ENCODE measurements at places on chromosomes 3 and 15.

DNA sequence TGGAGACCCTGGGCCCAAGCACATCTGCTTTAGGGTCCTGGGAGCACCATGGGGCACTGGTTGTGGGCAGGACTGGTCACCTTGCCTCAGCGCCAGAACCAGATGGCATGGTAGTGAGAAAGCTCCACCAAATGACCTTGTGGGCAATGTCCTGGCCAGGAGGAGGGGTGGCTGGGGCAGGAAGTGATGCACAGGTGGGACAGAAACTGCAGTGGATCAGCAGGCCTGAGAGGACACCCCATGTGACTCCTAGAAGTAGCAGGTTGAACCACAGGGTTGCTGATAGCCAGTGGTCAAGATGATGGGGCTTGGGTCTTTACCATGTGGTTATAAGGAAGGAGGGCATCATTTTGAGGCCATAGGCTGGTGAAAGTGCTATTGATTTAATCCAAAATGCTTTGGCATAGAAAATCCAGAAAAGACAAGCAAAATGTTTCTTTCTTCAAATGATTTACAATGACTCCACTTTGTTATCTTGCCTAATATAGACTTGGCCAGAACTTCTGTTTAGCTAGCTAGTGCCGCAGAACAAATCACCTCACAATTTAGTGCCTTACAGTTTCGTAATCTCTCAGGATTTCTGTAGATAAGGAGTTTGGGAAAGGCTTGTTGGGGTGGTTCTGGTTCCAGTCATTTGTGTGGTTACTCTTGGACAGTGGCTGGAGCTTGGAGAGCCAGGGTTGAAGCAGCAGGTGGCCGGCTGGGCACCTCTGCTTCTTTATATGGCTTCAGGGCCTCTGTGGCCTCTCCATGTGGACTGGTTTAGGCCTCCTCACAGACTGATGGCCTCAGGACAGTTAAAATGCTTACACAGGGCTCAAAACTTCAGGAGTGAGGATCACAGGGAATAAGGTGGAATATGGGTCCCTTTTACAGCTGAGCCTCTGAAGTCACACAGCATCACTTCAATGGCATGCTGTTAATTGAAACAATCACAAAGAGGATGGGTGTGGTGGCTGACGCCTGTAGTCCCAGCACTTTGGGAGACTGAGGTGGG is 27.5 kb downstream of the TMEM158 start:
- no peak for DNase-seq

- DNase-seq = peak; percentile 81
Measured at GRCh38 chr15:40044717-40045571, 6.0 kb upstream of the SRP14 start.

GRCh38 chr3:141710888-141711616 is 27.0 kb upstream of the RNF7 start:
- no peak for DNase-seq

- DNase-seq = peak; percentile 4
Measured at GRCh38 chr3:183487016-183487415, 58.6 kb upstream of the MCF2L2 start.

GRCh38 chr3:136818769-136819391 is at the start of gene SLC35G2:
TSS of gene SLC35G2 (plus strand) at chr3:136819126. CDS start at chr3:136854461, 35,335 bp downstream.
- peak; percentile 86 for DNase-seq

Measured in H9 (cell line).